ENCODE measurements at places on chromosomes 11 and 22.

DNA sequence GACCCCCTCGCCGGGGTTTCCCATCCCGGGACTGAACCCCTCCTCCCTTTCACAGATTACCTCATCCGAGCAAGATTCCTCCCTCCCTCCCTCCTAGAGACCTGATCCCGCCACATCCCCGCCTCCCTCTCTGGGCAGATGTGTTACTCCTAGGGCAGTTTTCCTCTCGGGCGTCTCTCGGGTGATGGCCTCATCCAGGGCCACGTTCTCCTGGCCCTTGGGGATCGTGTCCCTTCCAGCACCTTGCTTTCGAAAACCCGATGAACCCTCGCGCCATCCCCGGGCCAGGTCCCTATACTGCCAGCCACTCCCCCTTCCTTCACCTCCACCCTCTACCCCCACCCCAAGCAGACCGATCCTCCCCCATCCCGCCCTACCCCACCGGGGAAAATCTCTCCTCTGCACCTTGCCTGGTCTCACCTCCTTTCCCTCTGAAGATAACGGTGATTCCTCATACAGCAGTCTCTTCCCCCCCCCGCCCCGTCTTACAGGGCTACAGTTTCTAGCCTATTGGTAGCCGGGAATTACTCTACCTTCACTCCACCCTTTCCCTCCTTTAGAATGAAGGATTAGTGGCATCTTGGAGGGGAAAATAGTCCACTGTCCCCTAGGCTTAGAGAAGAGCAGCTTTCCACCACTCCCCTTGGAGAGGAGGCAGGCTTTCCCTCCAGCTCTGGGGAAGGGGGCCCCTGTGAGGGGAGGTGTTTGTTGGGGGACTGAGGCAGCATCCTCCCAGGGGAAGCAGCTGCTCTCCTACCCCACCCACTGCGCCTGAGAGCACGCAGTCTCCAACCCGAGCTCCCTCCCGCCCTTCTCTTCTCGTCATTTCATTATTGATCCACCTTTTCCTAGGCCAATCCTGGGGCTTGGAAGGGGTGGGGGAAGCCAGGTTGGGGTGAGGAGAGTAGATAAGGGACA lies 1.2 kb downstream of the KMT2A start:
- peak; percentile 15 for DNase-seq

GRCh38 chr11:98194611-98195010 lies 826.1 kb upstream of the CNTN5 start:
- no peak for DNase-seq

DNA sequence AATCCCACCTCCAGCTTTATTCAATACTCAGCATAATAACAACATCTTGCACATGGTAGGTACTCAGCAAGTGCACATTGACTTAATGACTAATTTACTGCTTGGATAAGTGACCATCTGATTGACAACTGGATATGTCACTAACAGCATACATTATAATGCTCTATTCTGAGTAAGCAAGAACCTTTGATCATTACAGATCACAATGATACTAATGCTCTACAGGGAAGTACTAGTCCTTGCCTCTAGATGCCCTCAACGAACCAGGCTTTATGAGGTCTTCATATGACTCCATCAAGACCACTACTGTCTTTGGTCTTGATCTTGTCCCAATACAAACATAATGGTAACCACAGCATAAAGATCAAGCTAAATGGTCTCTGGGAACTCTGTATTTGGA lies 167.6 kb upstream of the MTMR2 start:
- DNase-seq = no peak

DNA sequence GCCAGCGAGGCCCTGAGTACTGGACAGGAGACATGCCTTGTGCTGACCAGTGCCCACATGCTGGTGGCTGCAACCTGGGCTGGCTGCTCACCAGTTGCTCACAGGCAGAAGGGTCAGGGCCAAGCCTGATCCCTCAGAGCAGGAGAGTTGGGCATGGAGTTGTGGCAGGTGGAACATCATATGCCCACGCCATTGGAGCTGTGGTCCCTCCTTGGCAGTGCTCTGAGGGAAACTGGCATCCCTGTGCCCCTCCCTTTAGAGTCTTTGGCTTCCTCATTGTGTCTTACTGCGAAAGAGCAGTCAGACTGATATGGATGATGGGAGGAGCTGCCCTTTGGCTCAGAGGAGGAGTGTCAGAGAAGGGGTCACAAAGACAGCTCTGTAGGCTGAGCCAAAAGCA lies 3.1 kb upstream of the MYEOV start:
- DNase-seq = no peak

GRCh38 chr11:46380340-46381047 lies 975 bp upstream of the MDK start:
- DNase-seq = peak; percentile 22

GRCh38 chr11:118957549-118957948 lies 1.5 kb downstream of the UPK2 start:
- no peak for DNase-seq

DNA sequence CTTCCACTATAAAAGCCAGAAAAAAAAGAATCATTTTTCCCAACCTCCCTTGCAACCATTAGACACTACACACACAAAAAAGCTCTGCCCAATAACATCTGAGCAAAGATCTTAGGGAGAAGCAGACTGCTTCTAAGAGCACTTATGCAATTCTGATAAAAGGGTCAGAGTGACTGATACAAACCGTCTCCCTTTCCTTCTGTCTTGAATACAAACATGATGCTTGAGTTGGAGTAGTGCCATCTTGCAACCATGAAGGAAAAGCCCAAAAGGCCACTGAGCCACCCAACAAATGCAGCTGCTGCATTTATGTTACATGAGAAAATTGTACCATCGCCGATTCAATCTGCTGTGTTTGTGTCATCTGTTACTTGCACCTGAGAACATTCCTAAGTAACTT lies 47.6 kb upstream of the EED start:
- DNase-seq = no peak

DNA sequence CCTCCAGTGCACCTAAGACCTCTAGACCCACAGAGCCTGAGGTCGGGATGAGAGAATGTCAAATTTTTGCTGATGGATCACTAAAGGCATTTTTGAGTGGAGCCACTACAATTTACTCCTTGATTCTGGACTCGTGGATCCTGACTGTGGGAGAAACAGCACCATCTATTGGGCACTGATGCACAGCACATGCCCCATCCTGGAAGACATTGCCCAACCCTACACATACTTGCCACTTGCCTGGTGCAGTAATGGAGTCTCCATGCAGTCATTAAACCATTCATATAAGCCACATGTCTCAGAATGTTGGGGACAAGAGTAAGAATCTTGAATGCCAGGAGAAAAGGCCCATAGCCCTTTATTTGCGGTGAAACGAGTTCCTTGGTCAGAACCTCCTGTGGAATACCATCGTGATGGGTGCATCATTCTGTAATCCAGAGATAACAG lies 103.9 kb downstream of the GGTLC2 start:
- no peak for DNase-seq

DNA sequence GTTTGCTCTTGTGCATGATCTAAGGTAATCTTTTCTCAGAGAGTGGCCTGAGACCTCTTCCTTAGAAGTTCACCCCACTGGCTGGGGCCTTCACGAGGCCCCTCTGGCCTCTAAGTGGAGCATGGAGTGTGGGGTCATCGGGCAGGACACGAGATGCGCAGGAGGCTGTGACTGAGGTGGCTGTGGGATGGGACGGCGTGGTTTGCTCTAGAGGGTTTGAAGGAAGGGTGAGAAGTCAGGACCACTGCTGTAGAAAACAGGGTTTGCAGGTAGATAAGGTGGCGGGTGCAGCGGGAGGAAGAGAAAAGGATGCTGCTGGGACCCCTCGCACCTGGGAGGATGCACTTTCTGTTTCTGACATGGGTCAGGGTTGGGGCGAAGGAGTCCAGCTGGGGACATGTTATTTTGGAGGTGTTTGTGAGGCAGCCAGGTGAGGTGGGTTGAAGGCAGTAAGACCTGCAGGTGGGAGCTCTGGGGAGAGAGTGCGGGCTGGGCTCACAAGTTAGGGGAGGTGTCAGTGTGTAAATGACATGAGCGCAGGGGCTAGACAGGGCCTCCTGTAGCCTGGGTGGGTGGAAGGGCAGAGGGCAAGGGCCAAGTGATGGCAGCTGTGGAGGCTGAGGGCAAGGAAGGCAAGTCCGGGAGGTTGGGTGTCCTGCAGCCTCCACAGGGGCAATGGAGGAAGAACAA lies 62.5 kb downstream of the KCNQ1 start:
- no peak for DNase-seq

- no peak for DNase-seq
These were observed 4.5 kb upstream of the TP53I11 start for GRCh38 chr11:44955015-44955738.

GRCh38 chr11:115334932-115335788 lies 169.1 kb downstream of the CADM1 start:
- DNase-seq = no peak

DNA sequence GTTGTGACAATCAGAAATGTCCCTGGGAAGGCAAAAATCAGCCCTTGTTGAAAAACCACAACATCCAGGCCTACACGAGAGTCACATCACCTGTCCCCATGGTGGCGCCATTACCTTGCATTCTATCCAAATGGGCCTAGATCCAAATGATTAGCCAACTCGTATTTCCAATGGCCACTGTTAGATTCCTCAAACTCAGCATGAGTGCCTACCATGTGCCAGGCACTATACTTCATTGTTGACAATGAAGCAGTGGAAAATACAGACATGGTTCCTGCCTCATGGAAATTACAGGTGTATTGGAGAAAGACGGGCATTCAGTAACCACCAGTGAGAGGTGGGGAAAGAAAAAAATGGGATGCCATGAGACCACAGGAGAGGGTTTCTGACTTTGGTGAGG lies 29.8 kb upstream of the CREB3L1 start:
- no peak for DNase-seq

DNA sequence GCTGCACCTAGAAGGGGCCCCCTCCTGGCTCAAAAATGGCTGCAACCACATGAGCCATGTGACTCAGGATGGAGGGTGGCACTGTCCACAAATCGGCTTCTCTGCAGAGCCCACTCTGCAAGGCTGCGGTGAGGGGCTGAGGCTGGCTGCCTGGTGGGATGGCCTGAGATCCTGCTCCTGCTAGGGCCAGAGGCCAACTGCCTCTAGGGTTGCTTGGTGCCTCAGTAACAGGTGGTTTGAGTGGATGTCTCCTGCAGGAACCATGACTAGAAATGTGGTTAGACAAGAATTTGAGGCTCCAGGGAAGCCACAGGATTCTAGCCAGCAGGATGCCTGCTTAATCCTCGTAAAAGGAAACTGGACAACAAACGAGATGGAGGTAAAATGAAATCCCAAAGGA lies 17.1 kb downstream of the PATZ1 start:
- DNase-seq = no peak

DNA sequence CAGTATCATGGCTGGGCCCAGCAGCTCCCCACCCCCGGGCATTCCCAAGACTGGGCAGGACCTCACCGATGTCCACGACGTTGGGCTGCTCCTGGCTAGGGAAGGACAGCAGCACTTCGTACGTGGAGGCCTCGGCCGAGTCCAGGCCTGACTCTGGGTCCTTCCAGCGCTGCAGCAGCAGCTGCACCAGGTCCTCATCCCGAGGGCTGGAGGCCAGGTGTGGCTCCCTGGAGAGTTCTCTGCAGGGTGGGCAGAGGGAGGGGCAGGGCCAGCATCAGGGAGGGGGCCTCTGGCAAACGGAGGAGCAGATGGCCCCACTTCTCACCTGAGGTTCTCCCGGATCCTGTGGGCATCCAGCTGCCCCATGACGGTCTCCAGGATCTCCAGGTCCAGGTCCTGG lies 341 bp downstream of the NAALADL1 start:
- no peak for DNase-seq

DNA sequence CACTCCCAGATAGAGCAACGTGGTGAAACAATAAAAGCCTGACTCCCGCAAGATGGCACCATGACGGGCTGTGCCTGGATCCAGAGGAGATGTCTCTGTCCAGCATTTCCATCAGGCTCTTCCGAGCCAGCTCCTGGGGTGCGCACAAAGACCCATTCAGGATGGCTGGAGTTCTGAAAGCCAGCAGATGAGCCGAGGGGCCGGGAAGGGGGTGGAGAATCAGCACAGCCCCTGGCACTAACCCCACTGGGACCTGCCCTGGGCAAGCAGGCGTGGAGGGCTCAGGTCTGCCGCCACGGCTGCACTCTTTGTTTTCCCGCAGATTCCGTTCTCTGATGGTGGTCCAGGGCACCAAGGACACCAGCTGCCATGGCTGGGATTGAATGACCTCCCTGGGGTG lies 97.2 kb upstream of the BLID start:
- DNase-seq = no peak

- no peak for DNase-seq
These were observed 50.4 kb downstream of the ANO1 start for GRCh38 chr11:70128435-70128906.

DNA sequence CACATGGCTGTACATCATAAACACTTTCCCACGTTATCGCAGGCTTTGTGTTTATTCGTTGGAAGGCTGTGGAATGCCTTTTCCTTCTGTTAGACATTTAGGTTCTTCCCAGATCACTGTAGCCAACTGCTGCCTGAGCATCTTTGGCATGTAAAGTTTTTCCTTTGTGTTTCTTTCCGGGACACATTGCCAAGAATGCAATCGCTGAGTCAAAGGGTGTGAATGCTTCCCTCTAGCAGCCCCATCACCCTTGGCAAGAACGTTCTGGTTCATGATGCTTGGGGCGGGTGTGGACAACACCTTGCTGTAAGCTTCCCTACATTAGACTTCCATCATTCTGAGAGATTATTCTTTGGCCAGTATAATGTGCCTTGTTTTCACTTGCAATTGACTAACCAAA lies 136.2 kb downstream of the OSBP2 start:
- no peak for DNase-seq

DNA sequence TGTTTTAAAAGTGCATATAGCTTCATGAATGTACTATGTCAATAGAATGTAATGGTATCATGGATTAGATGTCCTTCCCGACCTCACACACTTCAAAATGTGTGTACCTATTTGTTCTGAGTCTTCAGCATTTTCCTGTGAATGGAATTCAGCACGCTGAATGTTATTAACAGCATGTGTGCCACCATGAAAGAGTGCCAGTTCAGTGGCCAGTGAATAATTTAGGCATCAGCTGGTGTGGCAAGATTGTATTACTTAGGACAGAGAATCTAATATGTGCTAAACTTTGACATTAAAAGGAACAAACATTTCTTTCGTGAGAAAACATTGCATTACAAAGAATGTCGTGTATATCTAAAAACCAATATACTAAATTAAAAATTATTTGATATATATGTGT lies 46.4 kb downstream of the HIPK3 start:
- no peak for DNase-seq

GRCh38 chr22:24005201-24005600 lies at the start of gene GSTT4:
TSS of gene GSTT4 (minus strand) at chr22:24005453. CDS start at chr22:24005356, 97 bp downstream.
- no peak for DNase-seq
